Left cardiac atrium (tissue), 4 donors: ENCODE measurements at places on chromosomes 1 and 21. TPM values are rescaled to one million over a fixed set of nuclear protein-coding genes. Genes with fewer than 3 reads are reported as not detected.

GRCh38 chr1:160370561-160371345 is 3.9 kb downstream of the NHLH1 start:
- no peak for DNase-seq

- peak; percentile 73 for DNase-seq
Observed at GRCh38 chr1:15833069-15833679, 14.3 kb upstream of the SPEN start.

DNA sequence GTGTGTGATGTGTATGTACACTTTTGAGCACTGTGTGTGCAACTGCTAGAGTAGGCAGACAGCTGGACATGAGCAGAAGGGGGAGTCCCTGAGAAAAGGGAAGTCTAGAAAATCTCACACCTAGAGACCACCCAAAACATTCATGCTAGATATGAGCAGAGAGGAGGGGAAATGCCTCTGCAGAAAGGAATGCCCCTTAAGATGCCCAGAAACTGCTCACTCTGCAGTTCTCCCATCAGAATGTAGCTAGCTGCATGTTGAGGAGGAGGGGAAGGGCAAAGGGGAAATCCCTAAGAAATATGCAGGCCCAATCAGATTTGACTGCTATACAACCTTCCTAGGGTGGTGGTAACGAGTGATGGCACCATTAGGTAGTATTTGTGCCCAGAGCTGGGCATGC is 31.8 kb upstream of the MAGOH start:
- DNase-seq: no peak

DNA sequence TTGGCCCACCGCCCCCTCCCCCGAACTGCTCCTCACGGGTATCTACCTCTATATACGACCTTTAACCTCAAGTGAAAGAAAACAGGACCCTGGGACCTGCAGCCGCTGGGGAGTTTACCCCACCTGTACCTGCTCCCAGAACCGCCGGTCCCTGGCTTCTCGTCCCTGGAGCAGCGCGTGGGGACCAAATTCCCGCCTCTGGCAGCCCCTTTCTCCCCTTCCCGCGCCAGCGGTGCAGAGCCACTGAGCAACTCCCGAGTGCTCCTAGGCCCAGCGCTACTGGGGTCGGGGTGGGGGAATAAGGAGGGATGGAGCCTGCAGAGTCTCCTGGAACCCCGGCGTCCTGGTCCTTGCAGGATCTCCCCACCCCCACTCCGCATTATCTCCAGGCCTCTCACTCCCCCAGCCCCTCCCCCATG is 1.6 kb downstream of the SYT6 start:
- no peak for DNase-seq

DNA sequence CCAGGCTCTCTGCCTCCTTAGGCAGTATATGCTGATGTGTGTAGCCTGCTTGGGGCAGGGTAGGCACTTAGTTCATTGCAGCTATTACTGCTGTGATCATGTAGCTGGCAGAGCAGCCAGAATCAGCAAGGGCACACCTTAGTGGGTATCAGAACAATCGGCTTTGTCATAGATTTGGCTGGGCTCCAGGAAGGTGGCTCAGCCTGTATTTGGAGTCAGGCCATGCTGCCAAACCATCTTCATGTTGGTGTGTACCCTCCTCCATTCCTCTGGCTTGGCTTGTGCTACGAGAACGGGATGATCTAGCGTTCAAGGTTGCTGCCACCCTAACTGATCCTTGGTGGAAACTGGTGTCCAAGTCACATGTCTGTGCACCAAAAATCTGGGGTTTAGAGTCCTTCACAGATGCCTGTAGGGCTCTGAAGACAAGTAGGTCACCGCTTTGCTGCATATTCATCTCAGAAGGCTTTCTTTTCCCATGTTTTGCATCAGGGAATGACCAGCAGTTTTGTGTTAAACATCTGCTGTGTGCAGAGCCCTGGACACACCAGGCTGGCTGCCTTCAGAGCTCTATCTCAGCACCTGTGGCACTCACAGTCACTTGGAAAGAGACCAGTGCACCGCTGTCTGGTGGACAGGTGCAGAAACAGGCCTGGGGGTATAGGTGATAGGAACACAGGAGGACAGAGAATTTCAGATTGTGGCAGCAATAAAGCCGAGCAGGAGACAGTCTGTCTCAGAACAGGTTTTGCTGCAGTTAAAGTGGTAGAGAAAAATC is 23.7 kb downstream of the VANGL1 start:
- no peak for DNase-seq

DNA sequence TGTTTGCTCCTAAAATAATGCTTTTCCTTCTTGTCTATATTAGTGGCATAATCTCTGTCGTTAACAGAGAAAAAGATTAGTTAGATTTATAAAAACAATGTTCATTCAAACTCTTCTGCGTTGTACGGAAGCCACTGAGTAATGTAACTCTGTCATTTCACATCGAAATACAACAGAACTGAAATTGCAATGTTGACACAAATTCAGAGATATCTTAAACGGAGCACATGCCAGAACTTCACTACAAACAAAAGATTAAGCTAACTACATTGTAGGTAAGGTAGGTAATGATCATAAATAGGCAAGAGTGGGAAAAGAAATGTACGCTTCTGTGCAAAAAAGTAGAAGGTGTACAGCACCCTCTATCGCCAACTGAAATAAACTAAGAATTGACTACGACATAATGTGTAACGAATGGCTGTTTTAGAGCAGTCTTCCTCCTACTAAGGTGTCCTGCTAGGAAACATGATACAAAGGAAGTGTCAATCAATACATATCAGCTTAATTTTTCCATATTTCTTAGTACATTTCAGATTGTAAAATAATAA is 56.6 kb downstream of the PCNX2 start:
- no peak for DNase-seq

- no peak for DNase-seq
Observed at GRCh38 chr1:51517361-51518032, 1.6 kb downstream of the EPS15 start.

- DNase-seq: no peak
Observed at GRCh38 chr1:28104866-28105467, 16.6 kb upstream of the EYA3 start.

DNA sequence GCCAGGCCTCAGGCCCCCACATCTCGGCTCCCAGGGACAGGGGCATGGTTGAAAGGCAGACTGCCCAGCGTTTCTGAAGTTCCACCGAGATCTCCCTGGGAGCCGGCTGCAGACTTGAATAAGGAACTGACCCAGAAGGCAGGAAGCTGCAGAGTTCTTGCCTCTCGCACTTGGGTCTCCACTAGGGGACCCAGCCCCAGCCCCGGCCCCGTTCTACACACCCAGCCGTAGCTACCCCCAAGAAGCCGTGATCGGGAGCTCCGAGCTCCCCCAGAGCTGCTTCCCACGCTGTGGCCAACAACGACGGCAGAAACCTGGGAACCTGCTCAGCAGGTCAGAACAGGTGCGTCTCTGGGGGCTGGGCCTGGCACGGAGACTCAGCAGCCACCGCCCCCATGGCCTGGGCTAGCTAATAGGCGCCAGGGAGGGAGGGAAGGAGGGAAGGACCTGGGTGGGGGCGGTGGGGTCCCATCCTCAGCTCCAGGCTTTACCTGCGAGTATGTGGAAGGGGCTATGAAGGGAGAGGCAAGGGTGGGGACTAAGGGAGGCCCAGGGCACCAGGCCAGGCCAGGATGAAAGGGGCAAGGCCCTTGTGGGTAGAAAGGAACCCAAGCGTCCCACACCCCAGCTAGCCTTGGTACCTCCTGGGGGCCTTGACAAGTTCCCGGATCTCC is at the start of gene NECTIN4:
Gene NECTIN4 (minus strand): TSS at position 308 of the 674 bp plus-strand sequence. CDS start 262 bp downstream, at position 46.
- DNase-seq: no peak

- no peak for DNase-seq
Observed at GRCh38 chr21:41868062-41868710, 11.0 kb downstream of the PRDM15 start.

- no peak for DNase-seq
Observed at GRCh38 chr1:15129944-15130343, 23.6 kb upstream of the TMEM51 start.

GRCh38 chr1:245240648-245241165 is 85.9 kb downstream of the KIF26B start:
- peak; percentile 27 for DNase-seq

GRCh38 chr21:43322805-43323204 is 104.1 kb downstream of the SIK1 start:
- DNase-seq: no peak

- DNase-seq: no peak
Observed at GRCh38 chr1:211639475-211640300, 35.7 kb downstream of the NEK2 start.

- DNase-seq: no peak
Observed at GRCh38 chr1:177366091-177366490, 195.3 kb downstream of the BRINP2 start.

- DNase-seq: no peak
Observed at GRCh38 chr1:30754684-30755171, 2.8 kb downstream of the LAPTM5 start.

DNA sequence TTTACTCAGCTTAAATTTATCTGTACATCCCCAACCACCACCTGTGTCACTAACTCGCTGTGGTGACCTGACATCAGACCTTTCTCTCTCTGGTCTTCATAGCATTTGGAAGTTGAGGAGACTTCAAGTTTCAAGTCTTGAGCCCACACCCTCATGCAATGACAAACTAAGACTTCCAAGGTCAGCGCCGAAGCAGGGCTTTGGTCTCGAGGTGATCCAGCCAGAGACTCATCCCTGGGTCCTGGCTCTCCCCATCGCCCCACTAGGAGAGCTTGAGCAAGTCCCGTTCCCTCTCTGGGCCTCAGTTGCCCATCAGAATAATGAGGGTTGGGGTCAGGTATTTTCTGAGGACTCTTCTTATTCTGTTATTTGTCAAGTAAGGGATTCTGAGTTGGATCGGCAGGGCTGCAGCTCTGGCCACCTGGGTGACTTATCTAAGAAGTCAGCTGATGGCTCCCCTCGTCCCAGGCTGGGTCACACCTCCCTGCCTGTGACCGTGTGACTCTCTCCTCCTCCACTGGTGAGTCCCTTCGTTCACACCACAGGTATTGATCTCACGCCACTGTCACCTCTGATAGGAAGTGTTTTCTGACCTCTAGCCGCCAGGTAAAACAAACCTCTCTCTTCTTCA is 143.7 kb upstream of the RUNX3 start:
- no peak for DNase-seq

- DNase-seq: no peak
Observed at GRCh38 chr21:35981514-35982070, 78.7 kb downstream of the SETD4 start.

- no peak for DNase-seq
Observed at GRCh38 chr1:197140121-197140520, 6.3 kb downstream of the ASPM start.

The RALGPS2 gene
- 17.6 TPM for total RNA-seq

The WDR47 gene
- total RNA-seq: 12.2 TPM

The NTMT2 gene
- 0.73 TPM for total RNA-seq

The GBP3 gene
- total RNA-seq: 11.1 TPM

The RAB3B gene
- total RNA-seq: not detected

The LRRIQ3 gene
- 0.18 TPM for total RNA-seq

The C1orf56 gene
- total RNA-seq: 4.8 TPM
